ENCODE measurements at places on chromosomes 12 and 14.

DNA sequence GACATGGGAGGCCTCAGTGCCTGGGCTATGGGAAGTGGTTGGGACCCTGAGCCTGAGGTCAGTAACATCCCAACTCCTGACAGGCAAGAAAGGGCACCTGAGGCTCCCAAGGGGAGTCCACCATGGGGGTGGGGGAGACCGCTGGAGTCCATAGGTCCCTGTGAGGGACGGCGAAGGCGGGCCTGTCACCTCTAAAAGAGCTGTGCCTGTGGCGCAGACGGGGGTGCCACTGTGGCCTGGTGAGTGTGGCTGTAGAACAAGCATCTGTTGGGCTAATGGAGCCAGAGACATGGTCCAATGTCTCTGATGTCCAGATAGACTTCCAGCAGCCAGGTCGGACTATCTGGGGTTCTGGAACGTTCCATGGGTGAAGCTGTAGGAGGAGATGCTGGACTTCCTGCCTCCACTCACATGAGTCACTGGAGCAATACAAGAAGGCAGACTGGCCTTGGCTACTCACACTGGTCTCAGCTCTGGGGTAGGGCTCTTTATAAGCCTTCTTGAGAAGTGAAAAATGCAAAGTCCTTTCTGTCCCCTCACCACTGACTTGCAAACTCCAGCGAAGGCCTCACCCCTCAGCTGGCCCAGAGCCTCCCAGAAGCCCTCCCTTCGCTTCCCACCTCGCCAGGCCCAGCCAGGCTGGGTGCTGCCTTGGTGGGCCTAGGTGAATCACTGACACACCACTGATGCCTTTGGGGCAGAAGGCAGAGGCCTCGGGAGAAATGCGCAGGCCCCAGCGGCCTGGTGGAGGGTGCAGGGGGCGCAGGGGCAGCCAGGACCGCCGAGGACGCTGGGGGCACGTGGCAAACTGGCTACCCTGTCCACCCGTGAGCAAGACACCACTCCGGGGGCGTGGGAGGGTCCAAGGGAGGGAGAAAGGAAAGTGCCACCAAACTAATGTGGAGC is 1.1 kb upstream of the TRAF3 start:
- no peak for DNase-seq

DNA sequence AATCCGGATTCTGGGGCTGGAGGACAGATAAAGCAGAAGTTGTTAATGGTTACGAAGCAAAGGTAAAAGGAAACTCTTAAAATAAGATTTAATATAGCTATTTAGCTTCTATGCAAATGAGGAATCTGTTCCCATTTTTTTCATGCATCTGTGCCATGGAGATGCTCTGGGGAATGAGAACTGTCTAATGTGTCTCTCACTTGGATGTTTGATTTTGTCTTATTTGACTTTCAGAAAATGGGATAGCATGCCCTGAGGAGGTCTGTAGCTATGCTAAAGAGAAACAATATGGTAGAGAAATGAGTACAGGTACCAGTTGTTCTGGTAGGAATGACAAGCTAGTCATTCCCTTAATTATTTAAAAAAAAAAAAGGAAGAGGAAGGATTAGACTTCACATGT is 24.3 kb downstream of the C12orf76 start:
- no peak for DNase-seq

GRCh38 chr12:6494968-6495367 is 1.1 kb downstream of the NCAPD2 start:
- DNase-seq, result no peak

- DNase-seq, result no peak
Observed at GRCh38 chr12:21223930-21224329, 92.9 kb downstream of the SLCO1B1 start.

DNA sequence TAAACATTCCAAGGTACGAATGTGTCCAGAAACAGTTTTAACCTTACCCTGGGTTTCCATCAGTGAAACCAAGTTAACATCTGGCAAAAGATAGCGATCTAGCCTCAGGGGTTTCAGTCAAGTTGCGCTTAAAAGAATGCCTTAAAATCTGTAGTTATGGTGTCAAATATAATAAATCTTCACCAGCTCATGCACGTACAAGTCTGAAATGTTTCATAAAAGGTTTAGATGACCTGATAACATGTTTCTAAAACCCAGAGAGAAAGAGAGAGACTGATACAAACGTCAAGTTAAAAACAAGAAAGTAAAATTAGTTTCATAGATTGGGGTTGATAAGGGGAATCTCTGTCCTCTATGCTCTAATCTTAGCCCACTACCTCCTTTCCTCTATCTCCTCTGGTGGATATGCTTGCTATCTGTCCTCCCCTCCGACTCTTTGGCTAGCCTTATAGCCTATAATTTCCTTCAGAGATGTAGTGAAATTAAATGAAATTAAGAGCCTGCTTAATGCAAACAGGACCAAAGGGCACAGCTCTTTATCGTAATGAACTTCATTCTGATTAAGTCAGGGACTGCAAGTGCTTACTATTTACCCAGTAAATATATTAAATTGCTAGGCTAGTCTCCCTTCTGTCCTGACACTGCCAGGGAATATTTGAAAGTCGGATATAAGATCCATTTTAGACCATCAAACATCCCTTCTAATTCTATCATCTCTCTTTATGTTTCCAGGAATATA is 18.4 kb upstream of the FOS start:
- no peak for DNase-seq

DNA sequence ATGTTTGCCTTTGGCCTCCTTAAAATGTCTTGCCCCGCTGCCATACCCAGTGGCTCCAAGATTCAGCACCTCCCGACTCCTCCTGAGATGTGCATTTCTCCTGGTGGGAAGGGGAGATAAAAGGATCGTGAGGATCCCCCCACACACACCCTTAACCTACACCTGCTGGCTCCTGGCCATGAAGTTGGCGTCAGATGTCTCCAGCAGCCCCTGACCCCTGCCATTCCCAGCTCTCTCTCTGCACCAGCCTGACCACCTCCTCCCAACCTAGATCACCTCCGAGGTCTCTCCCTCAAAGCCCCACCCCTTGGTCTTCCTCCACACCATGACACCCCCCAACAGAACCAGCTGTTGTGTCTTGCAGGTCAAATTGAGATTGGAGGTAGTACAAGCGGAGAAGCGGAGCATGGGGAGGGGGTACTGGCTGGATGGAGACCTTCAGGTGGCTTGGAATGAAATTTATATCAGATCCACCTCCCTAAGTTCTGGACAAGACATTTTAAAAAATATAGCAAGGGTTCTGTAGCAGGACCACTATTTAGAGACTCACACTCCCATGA is 151.1 kb upstream of the FKBP4 start:
- DNase-seq, result no peak

GRCh38 chr12:4978737-4979136 is 64.9 kb upstream of the KCNA5 start:
- DNase-seq, result no peak

- DNase-seq, result peak; percentile 63
Observed at GRCh38 chr12:12807970-12808702, 5.0 kb upstream of the DDX47 start.

DNA sequence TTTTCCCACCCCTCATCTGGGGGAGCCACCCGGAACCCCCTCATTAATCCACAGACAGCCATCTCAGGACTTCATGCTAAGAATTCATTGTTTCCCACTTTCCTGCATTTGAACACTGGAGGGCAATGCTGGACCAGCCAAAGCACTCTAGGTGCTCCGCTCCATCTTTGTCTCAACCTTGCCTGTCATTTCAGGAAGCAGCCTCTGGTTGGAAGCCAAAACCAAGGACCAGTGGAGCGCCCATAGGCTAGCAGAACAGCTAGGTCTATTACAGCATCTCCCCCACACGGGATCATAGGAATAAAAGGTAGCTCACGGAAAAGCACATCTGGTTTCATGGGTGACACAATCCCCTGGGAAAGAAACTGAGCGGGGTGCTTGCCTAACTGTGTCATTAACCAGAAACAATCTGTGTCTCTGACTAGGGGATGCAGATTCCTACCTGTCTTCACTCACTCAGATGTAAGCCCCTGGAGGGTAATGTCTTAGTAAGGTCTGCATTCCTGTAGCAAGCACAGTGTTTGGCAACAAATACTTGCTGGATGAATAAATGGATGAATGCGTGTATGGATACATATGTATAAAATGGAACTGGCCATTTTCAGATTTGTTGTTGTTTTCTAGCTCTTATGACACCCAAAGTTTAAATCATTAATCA is 197.0 kb downstream of the DAD1 start:
- DNase-seq, result no peak

DNA sequence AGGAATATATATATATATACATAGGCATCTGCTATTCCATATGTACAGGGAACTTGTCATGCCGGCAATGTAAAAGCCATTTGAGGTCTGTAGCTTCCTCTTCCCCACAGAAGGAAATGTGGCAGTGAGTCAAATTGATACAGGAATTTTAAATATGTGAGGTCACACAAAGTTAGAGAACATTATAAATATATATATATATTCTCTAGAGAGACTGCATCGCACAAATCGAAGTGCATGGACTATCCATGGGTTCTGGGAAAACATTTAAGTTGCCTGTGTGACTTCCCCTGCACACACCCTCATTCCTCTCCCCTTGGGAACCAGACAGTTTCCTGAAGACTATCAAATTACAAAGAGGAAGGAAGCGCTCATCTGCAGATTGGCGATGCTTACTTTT is 100.9 kb upstream of the CCDC91 start:
- DNase-seq, result no peak

DNA sequence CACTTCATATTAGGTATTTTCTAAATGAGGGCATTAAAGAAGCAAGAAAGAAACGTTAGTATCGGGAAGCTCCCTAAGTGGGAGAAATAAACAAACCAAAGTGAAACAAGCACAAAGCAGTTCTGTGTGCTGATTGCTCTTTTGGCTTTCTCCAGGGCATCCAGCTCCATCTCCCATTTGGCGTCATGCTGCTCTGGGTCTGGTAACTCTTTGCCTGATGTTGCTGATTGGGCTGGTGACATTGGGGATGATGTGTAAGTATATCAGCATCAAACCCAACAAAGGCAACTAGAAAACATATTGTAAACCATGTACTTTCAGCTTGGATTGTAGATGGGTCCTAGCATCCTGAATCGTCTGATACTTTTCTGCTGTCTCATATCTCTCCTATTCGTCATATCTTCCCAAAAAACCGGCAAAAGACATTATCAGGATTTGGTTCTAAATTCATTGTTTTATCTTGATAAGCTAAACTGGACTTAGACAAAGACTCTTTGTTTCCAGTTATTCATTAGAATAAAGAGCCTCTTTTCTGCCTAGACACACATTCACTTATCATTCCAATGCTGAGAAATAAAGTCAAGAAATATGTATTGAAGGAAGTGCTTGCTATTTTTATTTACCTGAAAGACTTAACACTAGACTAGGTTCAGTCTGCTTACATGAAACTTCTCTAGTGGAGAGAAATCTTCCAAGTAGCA is 2.4 kb downstream of the CLEC12B start:
- DNase-seq, result no peak

GRCh38 chr14:50347521-50347920 is 35.4 kb downstream of the DMAC2L start:
- peak; percentile 9 for DNase-seq

GRCh38 chr12:53005215-53005985 is 856 bp upstream of the EIF4B start:
- peak; percentile 15 for DNase-seq

DNA sequence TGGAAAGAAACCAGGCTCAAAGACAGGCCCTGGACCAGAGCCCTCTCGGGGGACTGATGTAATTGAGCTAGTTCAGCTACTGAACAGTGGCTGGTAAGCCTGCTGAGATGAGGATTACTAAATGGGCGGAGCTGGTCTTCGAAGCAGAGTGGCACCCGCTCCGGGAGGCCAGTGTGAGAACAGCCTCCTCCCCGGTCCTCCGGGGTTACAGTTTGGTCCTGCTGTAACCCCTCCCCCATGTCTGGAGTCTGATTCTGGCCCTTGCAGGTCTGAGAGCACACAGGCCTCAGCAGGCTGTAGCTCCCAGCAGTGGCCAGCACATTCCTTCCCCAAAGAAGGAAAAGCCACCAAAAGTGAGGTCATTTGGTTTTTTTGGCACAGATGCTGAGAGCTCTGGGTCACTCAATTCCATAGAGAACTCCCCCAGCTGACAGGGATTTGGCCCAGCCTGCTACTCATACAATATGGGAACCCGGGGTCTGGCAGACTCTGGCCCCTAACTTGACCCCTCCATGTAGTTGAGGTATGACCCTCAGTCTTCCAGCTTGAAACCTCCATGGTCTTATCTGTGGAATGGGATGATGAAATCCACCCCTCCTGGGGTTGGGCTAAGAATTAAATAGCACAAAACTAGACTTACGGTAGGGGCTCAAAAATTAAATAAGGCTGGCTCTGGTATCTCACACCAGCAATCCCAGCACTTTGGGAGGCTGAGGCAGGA is 39.0 kb downstream of the ACTN1 start:
- peak; percentile 12 for DNase-seq

- DNase-seq, result no peak
Observed at GRCh38 chr12:26935636-26936378, 2.0 kb downstream of the INTS13 start.

GRCh38 chr14:53875324-53875897 is 81.2 kb downstream of the BMP4 start:
- no peak for DNase-seq

DNA sequence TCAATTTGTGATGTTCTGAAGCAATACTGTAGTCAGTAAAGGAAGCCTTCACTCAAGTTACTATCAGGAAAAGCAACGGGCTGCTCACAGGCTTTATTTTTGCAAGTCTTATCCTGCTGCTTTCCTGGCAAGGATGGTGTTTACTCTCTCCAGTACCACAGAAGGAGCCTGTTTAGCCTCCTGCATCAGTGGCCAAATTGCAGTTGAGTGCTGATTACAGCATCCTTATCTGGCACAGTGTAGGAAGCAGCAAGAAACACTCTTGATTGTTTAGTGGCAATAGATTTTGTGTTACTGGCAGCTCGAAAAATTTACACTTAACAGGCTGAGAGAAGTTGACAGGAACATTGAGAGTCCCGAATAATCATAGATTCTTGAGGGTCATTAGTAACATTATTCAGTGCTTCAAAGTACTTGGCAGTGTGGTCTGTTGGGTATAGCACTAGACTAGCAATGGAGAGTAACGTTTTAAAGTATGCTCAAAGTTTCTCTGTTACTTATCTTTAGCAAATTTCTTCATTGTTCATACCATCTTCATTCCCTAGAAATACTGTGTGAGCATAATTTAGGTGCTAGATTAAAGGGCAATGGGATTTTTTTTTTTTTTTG is 11.7 kb downstream of the TULP3 start:
- no peak for DNase-seq

DNA sequence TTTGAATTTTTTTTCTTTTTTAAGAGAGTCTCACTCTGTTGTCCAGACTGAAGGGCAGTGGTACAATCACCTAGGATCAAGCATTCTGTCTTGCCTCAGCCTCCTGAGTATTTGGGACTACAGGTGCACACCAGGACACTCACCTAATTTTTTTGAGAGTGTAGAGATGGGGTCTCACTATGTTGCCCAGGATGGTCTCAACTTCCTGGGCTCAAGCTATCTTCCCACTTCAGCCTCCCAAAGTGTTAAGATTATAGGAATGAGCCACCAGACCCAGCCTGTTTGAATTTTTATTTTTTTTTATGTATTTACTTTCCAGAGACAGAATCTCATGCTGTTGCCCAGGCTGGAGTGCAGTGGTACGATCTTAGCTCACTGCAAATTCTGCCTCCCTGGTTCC is 11.3 kb downstream of the BAZ1A start:
- no peak for DNase-seq
